ENCODE measurements at places on chromosomes 2 and 18. TPM values are rescaled to one million over a fixed set of nuclear protein-coding genes. Genes with fewer than 3 reads are reported as not detected.

REEP1 gene
- 2.7 TPM for total RNA-seq

CPO gene
- not detected for total RNA-seq

TTN gene
- 0.21 TPM for total RNA-seq

COL3A1 gene
- total RNA-seq: 19.2 TPM

NGEF gene
- 17.9 TPM for total RNA-seq

SLC4A3 gene
- 0.48 TPM for total RNA-seq

M1AP gene
- total RNA-seq: not detected

DNA sequence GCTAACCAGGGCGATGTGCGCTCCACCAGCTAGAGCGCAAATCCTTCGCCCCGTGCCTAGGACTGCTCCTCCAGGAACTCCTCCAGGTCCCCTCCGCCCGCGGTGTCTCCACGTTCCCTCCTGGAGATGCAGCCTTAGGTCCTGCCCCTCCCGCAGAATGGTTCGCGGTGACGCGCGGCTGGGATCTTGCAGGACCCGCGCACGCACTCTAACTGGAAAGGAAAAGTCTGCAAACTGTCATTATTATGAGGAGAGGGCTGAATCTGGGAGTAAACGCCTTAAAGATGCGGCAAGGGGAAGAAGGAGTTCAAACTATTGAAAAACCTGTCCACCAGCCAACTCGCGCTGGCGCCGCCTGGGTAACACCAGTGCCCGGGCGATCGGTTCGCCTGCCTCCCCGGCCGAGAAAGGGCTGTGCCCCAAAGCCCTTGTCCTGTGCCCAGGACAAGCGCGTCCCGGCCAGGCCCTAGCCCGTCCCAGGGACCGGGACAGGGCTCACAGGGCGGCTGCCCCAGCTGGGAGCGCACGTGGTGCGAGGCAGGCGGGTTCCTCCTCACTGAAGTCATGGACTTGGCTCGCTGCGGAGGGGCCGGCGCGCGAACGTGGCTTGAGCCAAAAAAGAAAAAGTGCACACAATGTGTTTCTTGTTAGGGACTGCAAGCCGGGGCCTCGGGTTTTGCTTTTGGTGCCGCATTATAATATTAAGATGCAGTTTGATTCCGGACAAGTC lies 5.5 kb upstream of the ID2 start:
- peak overlapping the region; percentile 96 for H3K27ac ChIP-seq
- peak overlapping the region; percentile 54 for H3K4me3 ChIP-seq
- peaks cover 51% of the 10 kb centered on the region for H3K4me1 ChIP-seq
- H3K27me3 ChIP-seq: no peaks in the 10 kb centered on the region
- no peaks in the 10 kb centered on the region for H3K36me3 ChIP-seq
- DNase-seq: peak; percentile 94

DNA sequence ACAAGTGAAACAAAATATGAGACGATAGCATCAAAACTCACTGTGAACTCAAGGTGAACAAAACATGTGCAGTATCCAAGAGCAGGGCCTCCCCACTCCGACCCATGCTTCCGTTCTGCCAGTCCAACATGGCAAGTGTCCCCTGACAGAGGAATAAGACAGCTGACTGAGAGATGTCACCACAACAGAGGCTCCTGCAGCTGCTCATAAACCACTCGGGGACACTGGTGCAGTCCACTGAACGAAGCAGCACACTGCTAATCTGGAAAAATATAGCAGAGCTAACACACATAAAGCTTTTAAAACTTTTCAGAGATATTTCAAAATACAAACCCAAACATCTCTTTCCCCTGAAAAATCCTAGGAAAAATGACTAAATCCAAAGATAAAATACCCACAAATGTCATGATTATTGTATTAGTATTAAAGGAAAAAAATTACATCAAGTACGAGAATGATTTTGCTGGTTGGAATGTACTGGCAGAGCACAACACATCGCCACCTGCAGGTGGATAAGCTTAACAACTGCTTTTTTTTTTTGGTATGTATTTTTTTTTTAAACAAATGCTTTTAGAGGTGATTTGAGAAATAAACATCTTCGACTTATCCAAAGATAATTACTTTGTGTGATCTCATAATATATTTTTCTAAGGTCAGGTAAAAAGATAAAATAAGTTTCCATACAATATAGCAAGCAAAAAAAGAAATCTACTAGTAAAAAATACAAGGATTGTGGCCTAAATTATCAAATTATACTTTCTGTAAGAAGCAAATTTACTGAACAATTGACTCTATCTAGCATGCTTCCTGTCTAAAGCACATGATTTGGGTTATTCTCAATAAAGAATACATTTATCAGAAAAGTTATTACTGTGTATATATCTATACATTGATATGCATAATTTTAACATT lies 18.6 kb downstream of the THADA start:
- H3K4me3 ChIP-seq: no peak overlapping the region
- peaks cover 67% of the 10 kb centered on the region for H3K36me3 ChIP-seq
- H3K27me3 ChIP-seq: no peaks in the 10 kb centered on the region

- no peak overlapping the region for H3K4me3 ChIP-seq
- no peaks in the 10 kb centered on the region for H3K4me1 ChIP-seq
- H3K27me3 ChIP-seq: no peaks in the 10 kb centered on the region
- H3K27ac ChIP-seq: no peak overlapping the region
- no peak for DNase-seq
Measured at GRCh38 chr2:221195829-221196228, 376.3 kb downstream of the EPHA4 start.

DNA sequence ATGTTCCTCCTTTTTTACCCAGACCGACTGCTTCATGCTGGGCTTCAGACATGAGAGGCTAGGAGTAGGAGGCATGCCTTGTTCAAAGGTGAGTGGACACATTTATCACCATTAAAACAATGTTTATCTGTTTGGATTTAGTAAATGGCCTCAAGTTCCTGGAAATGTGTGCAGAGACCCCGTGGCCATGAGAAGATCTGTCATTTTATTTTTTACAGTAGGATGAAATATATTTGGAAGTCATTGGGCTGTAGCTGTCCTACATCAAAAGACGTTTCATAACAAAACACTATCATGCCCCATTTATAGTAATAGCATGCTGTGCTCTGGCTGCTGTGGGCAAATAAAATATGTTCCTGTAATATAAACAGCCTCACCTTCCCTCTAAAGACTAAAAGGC lies 403.9 kb upstream of the TNP1 start:
- no peaks in the 10 kb centered on the region for H3K4me1 ChIP-seq
- peaks cover 3% of the 10 kb centered on the region for H3K27me3 ChIP-seq
- DNase-seq: no peak

DNA sequence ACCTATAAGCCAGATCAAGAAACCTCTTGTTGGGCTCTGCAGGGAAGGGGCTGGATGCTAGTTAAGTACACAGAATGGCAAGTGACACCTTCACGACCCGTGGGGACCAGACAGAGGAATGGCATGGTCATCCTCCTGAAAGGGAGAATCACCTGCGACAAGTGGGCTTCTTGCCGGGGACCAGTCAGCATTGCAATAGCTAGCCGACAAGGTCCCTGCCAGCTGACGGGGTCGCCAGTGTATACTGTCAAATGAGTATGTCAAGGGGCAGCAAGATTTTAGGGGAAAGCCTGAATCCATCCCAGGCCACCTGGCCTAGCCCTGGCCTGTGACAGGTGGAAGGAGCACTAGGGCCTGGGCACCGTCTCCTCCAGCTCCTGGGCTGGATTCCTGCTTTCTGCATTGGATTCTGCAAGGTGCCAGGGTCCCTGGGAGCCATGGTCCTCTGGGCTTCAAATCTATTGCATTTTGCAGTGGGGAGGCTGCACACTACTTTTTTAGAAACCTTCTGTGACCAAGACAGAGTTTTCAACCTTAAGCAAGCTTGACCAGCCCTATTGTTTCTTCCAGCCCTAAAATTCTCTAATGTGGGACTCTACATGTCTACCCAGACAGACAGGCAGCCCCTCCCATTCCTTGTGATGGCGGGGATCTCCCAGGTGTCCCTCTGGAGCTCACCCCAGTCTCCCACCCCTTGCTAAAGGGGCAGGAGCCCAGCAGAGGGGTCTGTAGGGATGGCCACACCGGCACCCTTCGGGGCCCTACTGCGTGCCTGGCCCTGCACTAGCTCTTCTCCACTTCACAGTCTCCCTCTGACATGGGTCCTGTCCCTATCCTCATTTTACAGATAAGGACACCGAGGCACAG lies 178.5 kb downstream of the GLI2 start:
- no peaks in the 10 kb centered on the region for H3K27me3 ChIP-seq
- H3K36me3 ChIP-seq: no peaks in the 10 kb centered on the region
- DNase-seq: no peak
- H3K4me1 ChIP-seq: peaks cover 51% of the 10 kb centered on the region
- no peak overlapping the region for H3K4me3 ChIP-seq

DNA sequence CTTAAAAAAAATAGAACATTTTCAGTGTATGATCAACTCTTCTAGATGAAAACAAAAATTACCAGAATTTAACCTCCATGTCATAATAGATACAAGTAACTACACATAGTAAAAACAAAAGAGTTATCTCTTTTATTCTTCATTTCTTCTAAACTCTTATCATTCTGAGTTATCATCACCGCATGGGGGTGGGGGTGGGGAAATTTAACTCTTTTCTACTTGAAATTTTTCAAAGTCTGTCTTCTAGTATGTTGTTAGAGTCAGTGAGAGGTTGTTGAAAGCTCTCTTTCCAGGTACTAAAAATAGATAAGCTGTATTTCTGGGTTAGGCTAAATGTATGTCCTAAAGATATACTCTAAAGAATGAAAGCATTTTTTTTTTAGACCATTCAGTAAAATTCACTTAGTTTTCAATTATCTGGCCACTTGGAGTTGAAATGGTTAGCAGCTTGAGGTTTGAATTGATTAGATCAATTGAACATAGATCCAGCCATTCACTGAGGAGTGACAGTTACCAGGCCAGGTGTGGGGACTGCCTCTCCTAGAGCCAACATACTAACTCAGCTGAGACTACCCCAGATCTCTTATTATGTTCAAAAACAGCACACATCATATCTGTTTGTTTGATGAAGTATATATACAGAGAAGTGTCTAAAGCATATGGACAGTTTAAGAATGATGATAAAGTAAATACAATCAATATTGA lies 220.7 kb downstream of the IKZF2 start:
- no peak overlapping the region for H3K4me3 ChIP-seq
- no peak overlapping the region for H3K27ac ChIP-seq
- no peak for DNase-seq

Measured in suprapubic skin (tissue), 4 donors.